Left colon (tissue), 2 donors: ENCODE measurements at places on chromosomes 2 and 18. TPM values are rescaled to one million over a fixed set of nuclear protein-coding genes. Genes with fewer than 3 reads are reported as not detected.

The HOXD8 gene
- total RNA-seq = 9.8 TPM

The NEU4 gene
- total RNA-seq = 124 TPM

The SPR gene
- total RNA-seq = 77.8 TPM

The FAP gene
- 0.34 TPM for total RNA-seq

- peak; percentile 45 for DNase-seq
Measured at GRCh38 chr18:35497027-35497369, 762 bp downstream of the INO80C start.

DNA sequence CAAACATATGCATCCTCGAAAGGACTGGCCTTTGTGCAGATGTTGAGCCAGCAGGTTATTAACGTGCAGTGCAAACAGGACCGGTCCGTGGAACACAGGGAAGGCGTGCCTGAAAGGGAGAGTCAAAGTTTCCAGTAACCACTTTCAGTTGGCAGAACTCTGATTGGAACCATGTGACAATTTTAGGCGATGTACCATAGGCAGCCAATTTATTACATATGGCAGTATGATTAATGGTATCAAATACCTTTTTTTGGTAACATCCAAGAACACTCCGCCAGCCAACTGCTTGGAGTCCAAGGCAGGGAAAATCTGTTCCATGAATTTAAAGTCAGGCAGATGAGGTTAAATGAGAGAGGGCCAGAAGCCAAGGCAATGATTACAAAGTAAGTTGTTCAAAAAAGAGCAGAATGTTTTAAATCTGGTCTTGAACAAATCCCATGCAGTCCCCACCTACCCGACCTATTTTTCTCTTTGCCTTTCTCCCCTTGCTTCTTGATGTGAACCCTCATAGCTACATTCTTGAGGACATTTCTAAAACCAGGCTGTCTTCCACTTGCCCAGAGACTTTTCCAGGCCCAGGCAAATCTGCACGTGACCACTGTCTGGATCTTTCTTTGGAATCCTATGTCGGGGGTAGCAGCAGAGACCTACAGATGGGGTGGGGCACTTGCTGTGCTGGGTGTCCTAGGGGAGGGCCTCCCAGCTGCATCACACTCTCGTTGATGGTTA, 351.7 kb downstream of the HRH4 start:
- DNase-seq = no peak

GRCh38 chr2:239394978-239395377, 5.8 kb downstream of the HDAC4 start:
- no peak for DNase-seq

DNA sequence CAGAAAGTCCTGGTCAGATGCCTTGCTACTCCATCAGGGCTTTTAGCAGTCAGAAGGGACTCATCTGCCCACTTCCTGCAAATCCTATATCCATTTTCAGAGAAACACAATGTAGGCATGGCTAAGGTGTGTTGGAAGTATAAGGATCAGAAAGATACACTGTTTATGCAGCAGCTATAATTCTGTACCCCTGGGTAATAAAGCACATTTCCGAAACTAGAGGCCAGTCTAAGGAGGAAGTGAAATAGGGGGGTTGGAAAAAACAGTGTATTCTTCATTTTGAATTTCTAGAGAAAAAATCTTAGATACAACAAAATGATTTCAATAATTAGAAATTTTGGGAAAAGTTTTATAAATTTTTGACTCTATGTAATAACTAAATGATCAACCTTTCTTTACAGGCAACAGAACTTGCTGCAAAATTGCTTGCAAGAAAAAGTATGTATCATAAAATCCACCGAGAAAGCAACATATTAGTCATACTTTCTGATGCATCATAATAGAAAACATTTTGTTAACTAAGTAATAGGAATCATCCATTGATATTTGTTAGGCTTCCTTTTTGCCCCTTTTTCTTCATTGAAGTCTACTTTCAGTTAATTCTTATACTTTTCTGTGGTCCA, 47.4 kb downstream of the FSIP2 start:
- no peak for DNase-seq
